ENCODE measurements at places on chromosomes 5 and 9.

DNA sequence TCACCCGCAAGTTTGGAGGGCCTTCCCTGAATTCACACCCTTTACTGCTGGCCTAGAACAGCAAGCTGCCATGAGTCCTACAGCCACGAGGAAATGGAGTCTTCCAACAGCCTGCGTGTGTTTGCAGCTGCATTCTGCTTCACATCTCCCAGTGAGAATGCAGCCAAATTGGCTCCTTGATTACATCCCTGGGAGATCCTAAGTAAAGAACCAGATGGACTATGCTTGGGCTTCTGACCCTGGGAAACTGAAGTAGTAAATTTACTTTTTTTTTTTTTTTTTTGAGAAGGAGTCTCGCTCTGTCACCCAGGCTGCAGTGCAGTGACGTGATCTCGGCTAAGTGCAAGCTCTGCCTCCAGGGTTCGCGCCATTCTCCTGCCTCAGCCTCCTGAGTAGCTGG is 617.0 kb upstream of the CDH18 start:
- DNase-seq = no peak

- DNase-seq = no peak
Measured at GRCh38 chr5:66004216-66004615, 77.8 kb downstream of the ERBIN start.

- no peak for DNase-seq
Measured at GRCh38 chr5:124079062-124079461, 567.1 kb downstream of the CSNK1G3 start.

DNA sequence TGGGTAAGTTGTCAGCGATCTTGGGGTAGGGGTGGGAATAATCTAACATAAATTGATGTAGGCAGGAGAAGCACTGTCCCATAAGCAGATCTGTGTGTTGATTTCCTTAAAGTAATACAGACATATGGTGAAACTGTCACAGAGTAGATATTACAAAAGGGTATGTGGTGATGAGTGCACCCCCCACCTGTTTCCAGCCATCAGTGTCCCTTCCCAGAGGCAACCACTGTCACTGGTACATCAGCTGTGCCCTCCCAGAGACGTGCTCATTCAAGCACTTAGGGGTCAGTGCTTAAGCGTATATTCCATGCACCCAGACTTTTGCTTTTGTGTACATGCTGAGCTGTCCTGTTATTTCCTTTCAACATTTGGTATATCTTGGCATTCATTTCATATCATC is 94.3 kb upstream of the PITX1 start:
- DNase-seq = no peak

DNA sequence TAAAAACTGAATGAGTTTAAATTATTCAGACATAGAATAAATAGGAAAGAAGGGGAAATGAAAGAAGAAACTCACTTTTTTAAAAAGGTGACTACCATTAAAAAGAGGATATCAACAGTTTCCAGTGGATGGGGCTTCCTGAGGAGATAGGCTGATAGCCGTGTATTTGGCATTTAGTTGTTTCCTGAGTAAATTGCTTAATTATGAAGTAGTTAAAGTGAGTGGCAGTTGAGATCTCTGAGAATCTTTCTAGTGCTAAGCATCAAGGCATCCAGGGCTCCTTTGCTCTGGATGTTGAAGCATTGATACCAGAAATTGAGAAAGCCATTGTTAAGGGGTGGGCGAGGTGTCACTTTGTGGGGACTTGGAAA is 2.7 kb downstream of the TNFAIP8 start:
- DNase-seq = no peak

DNA sequence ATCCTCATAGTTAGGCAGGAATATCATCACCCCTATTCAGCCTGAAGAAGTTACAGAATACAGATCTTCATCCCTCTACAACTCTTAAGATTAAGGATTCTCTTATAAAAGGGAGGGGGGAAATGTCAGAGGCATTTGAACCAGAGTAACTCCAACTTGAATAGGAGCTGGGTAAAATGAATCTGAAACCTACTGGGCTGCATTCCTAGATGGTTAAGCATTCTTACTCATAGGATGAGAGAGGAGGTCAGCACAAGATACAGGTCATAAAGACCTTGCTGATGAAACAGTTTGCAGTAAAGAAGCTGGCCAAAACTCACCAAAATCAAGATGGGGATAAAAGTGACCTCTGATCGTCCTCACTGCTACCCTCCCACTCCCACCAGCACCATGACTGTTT is 14.4 kb downstream of the FREM1 start:
- DNase-seq = no peak

- DNase-seq = no peak
Measured at GRCh38 chr5:114477816-114478334, 116.0 kb downstream of the KCNN2 start.

DNA sequence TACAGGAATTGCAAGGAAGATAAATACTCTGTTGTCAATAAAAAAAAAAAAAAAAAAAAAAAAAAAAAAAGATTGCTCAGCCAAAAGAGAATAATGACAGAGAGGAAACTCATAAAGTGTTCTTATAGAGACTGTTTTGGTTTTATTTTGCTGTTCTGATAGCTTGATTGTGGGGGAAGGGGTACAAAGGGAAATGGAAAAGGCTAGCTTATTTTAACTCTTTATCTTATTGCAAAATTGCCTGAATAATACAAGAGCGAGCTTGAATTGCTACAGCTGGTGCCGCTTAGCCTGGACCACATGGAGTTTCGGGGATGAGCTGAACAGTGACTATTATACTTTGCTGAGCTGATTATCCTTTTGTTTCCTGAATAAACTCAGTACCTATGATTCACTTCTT is 31.0 kb upstream of the SHISAL2B start:
- DNase-seq = no peak

GRCh38 chr9:88660611-88661010 is 125.6 kb downstream of the NXNL2 start:
- no peak for DNase-seq

GRCh38 chr5:81256766-81257165 is 23.6 kb downstream of the CKMT2 start:
- no peak for DNase-seq

- DNase-seq = no peak
Measured at GRCh38 chr5:78779771-78780616, 131.4 kb upstream of the LHFPL2 start.

DNA sequence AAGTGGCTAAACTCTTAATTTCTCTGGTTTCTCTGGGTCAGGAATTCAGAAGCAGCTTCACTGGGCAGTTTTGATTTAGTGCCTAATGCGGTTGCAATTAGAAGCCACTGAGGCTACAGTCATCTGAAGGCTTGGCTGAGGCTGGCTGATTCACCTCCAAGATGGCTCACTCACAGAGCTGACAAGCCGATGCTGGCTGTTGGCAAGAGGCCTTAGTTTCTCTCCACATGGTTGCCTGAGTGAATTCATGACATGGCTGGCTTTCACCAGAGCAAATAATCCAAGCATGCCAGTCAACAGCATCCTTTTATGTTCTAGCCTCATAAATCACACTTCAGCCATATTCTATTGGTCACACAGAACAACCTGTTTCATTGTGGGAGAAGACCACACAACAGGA is 2.8 kb upstream of the CDK7 start:
- DNase-seq = no peak

GRCh38 chr5:93401634-93402213 is 179.3 kb downstream of the NR2F1-AS1 start:
- no peak for DNase-seq

DNA sequence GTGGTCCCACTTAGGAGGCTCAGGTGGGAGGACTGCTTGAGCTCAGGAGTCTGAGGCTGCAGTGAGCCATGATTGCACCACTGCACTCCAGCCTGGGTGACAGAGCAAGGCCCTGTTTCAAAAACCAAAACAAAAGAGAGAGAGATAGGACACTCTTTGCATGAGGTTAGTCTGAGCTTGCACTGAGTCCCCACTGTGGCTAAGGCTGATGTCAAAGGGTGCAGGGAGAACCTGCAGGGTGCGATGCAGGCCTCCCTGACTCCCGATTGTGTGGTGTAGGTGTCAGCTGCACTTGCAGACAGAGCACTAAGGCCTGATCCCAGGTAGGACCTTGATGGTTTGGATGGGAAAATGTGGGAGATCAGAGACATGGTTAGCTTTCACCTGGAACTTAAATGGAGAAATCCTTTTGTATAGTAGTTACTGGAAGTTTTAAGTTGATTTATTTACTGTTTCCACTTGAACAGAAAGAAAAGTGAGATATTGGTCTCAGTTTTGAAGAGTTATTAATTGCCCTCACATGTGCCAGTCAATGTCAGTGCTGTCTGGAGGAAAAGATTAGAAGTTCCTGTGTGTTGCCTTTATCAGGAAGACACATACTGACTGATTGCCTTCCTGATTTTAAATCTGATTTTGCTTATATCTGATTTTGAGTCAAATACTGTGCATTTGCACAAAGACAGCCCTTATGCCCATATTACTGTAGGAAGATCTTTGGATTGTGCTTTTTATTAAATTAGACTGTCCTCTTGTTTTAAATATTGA is 260.0 kb downstream of the MAST4 start:
- DNase-seq = no peak

Data from CD4-positive, CD25-positive, alpha-beta regulatory T cell (primary cell).